ENCODE measurements at places on chromosomes 12 and 14.

GRCh38 chr12:124538194-124539082 is 29.0 kb downstream of the NCOR2 start:
- DNase-seq = no peak

DNA sequence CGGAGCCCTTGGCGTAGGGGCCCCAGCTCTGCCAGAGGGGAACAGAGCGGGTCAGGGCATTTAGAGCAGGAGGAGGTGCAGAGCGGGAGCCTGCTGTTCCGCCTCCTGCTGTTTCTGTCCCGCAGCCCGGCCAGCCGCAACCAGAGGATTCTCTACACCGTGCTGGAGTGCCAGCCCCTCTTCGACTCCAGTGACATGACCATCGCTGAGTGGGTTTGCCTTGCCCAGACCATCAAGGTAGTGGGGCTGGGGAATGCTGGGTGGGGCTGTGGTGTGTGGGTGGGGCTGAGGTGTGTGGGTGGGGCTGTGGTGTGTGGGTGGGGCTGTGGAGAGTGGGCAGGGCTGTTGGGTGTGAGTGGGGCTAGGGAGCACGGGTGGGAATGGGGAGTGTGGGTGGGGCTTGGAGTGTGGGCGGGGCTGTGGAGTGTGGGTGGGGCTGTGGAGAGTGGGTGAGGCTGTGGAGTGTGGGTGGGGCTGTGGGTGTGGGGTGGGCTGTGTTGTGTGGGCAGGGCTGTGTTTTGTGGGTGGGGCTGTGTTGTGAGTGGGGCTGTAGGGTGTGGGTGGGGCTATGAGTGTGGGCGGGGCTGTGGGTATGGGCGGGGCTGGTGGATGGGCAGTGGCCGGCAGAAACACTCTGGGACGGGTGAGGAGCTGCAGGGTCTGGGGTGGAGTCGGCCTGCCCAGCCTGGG is 8.0 kb downstream of the ASPG start:
- no peak for DNase-seq

- no peak for DNase-seq
Measured at GRCh38 chr14:27995691-27996090, 770.9 kb upstream of the FOXG1 start.

- no peak for DNase-seq
Measured at GRCh38 chr14:71139294-71139946, 232.2 kb downstream of the PCNX1 start.

GRCh38 chr12:94938583-94938982 is 64.9 kb downstream of the NDUFA12 start:
- no peak for DNase-seq

- DNase-seq = no peak
Measured at GRCh38 chr12:22206111-22206728, 128.3 kb downstream of the ST8SIA1 start.

All from activated CD8-positive, alpha-beta T cell treated with anti-CD3 and anti-CD28 coated beads for 36 hours (primary cell).